ENCODE measurements at places on chromosomes 2 and 18. TPM values are rescaled to one million over a fixed set of nuclear protein-coding genes. Genes with fewer than 3 reads are reported as not detected.

The ELP2 gene
- 83.3 TPM for total RNA-seq

The ANKRD23 gene
- total RNA-seq, result 6.0 TPM

The CHST9 gene
- total RNA-seq, result not detected

The PSD4 gene
- 0.82 TPM for total RNA-seq

The AQP12A gene
- total RNA-seq, result not detected

The FRZB gene
- 0.18 TPM for total RNA-seq

The DSC1 gene
- 0.25 TPM for total RNA-seq

The HOXD4 gene
- not detected for total RNA-seq

The SERPINB3 gene
- total RNA-seq, result not detected

The SLC38A11 gene
- not detected for total RNA-seq

The CCDC195 gene
- total RNA-seq, result not detected

The WDR12 gene
- total RNA-seq, result 28.1 TPM

The MREG gene
- 2.8 TPM for total RNA-seq

The CTNNA2 gene
- total RNA-seq, result 0.36 TPM

The DCC gene
- total RNA-seq, result 0.09 TPM

The TMEM18 gene
- 24.1 TPM for total RNA-seq

The ERBB4 gene
- total RNA-seq, result 0.16 TPM

The ITGB6 gene
- not detected for total RNA-seq

The HOXD1 gene
- not detected for total RNA-seq

The UGT1A4 gene
- total RNA-seq, result not detected

The NCKAP5 gene
- total RNA-seq, result 1.7 TPM

The MOGAT1 gene
- not detected for total RNA-seq

The PROM2 gene
- 0.18 TPM for total RNA-seq

The ACOXL gene
- total RNA-seq, result not detected

The ARHGAP28 gene
- 221 TPM for total RNA-seq

The OTOS gene
- not detected for total RNA-seq

The TMEM200C gene
- 0.33 TPM for total RNA-seq

The CLASP1 gene
- total RNA-seq, result 49.8 TPM

The CYP1B1 gene
- 146 TPM for total RNA-seq

The EPG5 gene
- total RNA-seq, result 14.6 TPM

The CDKL4 gene
- 0.90 TPM for total RNA-seq

The PLCD4 gene
- 1.2 TPM for total RNA-seq

The PAIP2B gene
- 1.6 TPM for total RNA-seq

The LIMS4 gene
- 4.7 TPM for total RNA-seq

The SNRNP200 gene
- 39.3 TPM for total RNA-seq

The QPCT gene
- total RNA-seq, result 1.7 TPM

The PDE1A gene
- 34.9 TPM for total RNA-seq

The CIB4 gene
- not detected for total RNA-seq

The ABHD1 gene
- 0.09 TPM for total RNA-seq

The C2orf80 gene
- not detected for total RNA-seq

Data from fibroblast of the aortic adventitia (primary cell).